ENCODE measurements at places on chromosomes 1 and 21.

- no peak for DNase-seq
Observed at GRCh38 chr21:35378881-35379280, 329.8 kb upstream of the RUNX1 start.

- DNase-seq = no peak
Observed at GRCh38 chr1:180765151-180765550, 133.3 kb downstream of the XPR1 start.

- no peak for DNase-seq
Observed at GRCh38 chr1:82492159-82492558, 691.4 kb downstream of the ADGRL2 start.

- DNase-seq = no peak
Observed at GRCh38 chr1:110200666-110201065, 9.4 kb upstream of the KCNC4 start.

DNA sequence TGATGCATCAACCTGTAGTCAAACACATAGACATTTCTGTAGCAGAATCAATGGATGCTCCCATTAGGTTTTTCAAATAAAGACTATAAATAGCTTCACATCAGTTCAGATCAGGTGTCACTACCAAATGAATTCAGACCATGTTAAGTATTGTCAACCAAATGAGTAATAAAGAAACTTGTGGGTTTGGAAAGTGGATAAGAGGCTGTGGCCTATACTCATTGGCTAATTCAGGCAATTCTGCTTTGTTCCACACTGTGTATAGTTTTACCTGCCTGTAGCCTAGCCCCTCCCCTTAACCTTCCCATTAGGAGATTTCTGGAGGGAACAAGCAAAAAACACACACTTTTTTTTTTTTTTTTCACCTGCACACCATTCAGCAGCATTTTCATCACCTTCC, 321.2 kb downstream of the HLX start:
- DNase-seq = no peak

DNA sequence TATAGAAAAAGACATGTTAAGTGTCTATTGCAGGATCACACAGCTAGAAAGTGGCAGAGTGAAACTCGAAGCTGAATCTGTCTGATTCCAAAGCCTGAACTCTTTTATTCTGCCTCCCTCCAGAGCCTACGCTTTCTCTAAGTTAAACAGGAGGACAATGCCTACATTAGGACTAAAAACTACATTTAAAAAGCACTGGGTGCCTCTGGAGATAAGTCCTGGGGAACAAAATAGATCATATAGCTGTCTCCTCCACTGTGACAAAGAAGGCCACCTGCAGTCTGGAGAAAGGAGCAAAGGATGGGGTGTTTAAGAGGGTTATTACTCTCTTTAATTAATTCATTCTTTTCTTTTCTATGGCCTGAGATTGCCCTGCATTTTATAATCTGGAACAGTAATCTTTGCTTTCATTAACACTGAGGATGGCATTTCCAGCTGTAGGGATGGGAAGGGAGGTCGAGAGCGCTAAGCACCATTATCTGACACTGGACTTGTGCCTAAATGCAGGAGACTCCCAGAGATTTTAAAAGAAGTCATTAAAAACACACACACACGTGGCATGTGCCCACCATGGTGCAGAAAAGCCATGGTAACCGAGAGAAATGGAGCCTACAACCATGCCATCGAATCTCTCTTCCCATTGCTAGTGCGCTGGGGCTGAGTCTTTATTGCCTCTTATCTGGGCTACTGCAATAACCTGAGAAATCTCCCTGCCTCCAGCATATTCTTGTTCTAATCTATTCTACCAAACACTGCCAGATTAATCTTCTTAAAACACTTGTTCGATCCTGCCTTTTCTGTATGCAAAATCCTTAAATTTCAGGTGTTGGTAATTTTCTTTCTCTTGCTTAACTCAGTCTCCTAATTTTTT, 92.2 kb downstream of the PLXNA2 start:
- DNase-seq = no peak

DNA sequence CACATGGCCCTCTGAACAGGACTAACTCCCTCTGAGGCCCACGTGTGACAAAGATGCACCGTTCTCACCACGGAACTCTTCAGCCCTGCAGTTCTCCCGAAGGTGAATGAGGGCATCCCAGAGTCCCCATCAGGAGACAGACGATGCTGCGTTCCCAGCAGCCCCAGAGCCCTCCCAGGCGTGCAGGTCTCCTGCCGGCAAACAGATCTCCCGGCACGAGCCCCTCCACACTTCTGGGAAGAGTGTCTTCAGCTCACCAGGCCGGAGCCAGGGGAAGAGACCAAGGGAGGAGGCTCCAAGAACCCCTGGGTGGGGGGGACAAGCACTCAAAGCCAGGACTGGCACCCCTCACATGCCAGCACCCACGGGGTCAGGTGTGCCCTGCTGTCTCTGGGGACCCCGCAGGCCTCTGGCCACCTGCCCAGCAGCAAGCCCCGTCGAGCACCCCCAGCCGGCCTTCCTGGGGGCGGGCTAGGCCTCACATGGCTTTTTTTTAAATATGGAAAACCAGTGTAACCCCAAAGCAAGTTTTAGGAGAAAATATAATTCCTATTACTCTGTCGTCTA, 45.1 kb upstream of the TRAPPC10 start:
- no peak for DNase-seq

- no peak for DNase-seq
Observed at GRCh38 chr1:39908534-39908933, 6.8 kb upstream of the MYCL start.

GRCh38 chr1:9628541-9629444, 22.7 kb upstream of the PIK3CD start:
- no peak for DNase-seq

- DNase-seq = peak; percentile 32
Observed at GRCh38 chr1:27934818-27935549, at the start of gene SMPDL3B. Gene SMPDL3B (plus strand): TSS chr1:27935000. CDS start chr1:27935184, 184 bp downstream.

- DNase-seq = no peak
Observed at GRCh38 chr1:155649676-155650075, 38.9 kb downstream of the YY1AP1 start.

DNA sequence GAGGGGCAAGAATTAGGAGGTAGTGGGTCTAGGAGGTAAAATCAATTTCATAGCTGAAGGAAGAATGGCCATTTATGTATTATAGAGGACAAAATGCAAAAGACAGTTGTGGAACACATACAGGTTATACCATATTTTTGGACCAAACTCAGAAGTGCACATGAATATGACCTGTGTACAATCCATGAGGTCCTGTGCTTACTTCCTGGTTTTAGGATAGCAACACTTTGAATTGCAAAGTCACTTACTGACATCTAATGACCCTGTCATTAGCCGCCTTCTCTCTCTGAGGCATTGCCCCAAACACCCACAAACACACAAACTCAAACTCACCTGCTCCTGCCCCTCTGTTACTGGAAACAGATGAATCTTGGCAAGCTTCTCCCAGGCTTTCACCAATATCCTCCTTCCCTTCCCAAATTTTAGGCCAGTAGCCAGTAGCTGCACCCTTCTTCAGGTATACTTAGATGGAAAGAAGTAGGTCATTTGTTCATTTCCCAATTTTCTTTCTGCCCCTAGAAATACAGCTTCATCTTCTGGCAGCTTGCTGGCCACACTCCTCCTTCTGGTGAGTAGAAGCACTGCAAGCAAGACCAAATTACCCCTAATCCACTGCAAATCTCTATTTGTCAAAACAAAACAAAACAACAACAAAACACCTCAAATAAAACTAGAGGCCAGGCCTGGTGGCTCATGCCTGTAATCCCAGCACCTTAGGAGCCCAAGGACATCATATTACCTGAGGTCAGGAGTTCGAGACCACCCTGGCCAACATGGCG, 13.7 kb upstream of the RPL5 start:
- no peak for DNase-seq

DNA sequence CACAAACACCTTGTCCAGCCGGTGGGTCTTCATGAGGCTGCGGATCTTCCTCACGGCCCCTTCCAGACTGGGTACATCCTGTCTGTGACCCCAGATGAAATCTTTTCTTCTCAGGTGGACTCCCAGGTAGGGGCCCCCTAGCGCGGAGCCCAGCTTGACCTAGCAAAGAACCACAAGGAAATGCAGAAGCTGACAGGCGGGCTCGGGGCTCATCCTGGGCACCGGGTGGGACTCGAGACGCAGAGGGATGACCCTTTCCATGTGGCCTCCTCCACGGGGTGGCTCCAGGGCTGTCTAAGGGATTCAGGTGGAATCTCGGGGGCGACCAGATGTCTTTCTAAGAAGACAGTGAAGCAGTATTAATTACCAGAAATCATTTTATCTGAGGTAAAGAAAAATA, 17.8 kb downstream of the POFUT2 start:
- DNase-seq = no peak

DNA sequence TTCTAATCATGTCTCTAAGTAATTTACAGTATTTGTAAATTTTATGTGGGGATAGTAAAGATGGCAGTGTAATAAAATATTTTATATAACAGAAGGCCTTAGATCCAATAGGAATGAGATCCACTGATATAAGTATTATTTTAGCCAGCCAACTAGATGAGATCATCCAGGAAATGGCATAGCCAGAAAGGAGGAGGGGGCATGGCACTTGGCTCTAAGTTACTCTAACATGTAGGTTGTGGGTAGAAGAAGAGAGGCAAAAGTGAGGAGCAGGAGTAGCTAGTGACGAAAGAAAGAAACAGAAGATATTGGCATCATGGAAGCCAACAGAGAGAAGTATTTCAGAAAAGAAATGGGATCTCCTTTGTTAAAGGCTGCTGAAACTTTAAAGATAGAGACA, 426.1 kb downstream of the PTPRC start:
- DNase-seq = no peak

DNA sequence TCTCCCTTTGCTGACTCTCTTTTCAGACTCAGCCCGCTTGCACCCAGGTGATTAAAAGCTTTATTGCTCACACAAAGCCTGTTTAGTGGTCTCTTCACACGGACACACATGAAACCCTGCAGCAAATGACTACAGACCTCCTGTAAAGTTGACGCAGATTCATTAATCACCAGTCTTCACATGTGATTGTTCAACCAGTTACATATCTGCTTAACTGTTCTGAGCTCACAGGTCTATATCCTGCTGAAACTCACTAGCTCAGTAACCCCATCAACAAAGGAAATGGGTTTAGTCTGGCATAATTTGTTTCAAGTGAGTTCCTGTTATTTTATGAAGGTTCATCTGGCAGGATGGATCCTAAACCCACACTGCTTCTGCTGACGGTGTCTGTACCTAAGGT, 68.4 kb upstream of the GJA8 start:
- no peak for DNase-seq

GRCh38 chr1:80629304-80629837, 1171.4 kb upstream of the ADGRL2 start:
- DNase-seq = no peak

DNA sequence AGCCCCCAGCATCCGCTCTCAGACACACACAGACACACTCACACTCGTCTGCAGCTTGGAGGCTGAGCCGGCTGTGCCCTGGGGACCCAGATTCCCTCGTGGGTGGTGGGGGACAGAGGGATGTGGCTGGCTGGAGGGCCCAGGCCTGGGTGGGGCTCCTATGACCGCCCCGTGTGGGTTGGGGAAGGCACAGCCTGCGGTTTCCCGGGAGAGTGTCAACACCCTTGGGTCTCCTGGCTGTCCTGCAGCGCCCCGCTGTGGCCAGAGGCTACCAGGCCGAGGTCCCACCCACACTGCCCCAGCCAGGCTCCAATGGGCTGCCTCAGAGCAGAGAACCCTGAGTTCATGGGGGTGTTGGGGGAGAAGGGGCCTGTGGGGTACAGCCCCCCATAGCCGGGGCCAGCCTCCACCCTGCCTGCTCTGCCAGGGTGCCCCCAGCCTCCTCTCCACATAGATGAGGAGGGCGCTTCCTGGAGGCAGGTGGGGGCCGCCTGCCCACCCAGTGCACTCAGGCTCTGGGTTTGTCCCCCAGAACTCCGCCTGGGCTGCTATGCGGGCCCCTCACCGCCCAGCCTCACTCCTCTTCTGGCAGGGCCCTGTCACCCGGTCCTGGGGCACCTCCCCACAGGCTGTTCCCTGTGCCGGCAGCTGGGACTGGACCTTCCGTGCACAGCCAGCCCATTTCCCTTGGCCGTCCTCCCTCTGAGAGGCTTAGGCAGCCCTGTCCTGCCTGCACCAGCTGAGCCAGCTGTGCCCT, at the start of gene TTC34:
TTC34 (minus strand) TSS at position 159 of the 757 bp plus-strand sequence. CDS start 866 bp downstream, outside the sequence.
- no peak for DNase-seq

- no peak for DNase-seq
Observed at GRCh38 chr1:225851805-225852204, 30.4 kb downstream of the TMEM63A start.

- DNase-seq = no peak
Observed at GRCh38 chr1:109370712-109371340, 26.9 kb downstream of the SORT1 start.

GRCh38 chr1:182143825-182144645, 82.5 kb upstream of the ZNF648 start:
- DNase-seq = no peak

- DNase-seq = no peak
Observed at GRCh38 chr1:26862781-26863684, at the start of gene SFN. Gene SFN (plus strand): TSS chr1:26863149. CDS start chr1:26863213, 64 bp downstream.

- DNase-seq = no peak
Observed at GRCh38 chr21:14736162-14736561, 190.0 kb upstream of the SAMSN1 start.

DNA sequence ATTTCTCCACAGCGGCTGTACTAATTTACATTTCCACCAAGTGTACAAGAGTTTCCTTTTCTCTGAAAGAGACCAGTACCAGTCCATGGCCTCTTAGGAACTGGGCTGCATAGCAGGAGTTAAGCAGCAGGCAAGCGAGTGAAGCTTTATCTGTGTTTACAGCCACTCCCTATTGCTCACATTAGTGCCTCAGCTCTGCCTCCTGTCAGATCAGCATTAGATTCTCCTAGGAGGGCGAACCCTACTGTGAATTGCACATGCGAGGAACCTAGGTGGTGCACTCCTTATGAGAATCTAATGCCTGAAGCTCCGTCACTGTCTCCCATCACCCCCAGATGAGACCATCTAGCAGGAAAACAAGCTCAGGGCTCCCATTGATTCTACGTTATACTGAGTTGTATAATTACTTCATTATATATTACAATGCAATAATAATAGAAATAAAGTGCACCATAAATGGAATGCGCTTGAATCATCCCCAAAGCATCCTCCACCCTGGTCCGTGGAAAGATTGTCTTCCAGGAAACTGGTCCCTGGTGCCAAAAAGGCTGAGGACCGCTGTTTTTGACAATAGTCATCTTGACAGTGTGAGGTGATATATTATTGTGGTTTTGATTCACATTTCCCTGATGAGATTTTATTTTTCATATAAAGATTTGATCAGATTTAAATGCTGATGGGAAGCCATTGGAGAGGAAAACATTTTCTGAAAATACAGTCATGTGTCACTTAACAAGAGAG, 45.5 kb upstream of the MRPS6 start:
- no peak for DNase-seq

- DNase-seq = no peak
Observed at GRCh38 chr1:162389021-162389818, 7.7 kb downstream of the C1orf226 start.

- no peak for DNase-seq
Observed at GRCh38 chr21:43975469-43976098, 36.5 kb upstream of the TRAPPC10 start.

DNA sequence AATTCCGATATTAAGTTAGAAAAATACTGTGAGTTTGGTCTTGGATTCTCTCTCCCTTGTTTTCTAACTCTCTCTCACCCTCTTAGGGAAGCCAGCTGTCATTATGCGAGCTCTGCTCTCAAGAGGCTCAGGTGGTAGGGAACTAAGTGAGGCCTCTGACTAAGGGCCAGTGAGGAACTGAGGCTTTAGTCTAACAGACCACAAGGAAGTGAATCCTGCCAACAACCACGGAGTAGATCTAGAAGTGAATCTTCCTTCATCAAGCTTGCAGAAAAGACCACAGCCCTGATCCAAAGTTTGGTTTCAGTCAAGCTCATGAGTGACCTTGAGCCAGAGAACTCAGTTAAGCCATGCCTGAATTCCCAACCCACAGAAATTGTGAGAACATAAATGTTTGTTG, 180.1 kb upstream of the PRMT6 start:
- DNase-seq = no peak

Data from KG1 (cell line).